Suprapubic skin (tissue), 4 donors: ENCODE measurements at places on chromosomes 7 and 10.

DNA sequence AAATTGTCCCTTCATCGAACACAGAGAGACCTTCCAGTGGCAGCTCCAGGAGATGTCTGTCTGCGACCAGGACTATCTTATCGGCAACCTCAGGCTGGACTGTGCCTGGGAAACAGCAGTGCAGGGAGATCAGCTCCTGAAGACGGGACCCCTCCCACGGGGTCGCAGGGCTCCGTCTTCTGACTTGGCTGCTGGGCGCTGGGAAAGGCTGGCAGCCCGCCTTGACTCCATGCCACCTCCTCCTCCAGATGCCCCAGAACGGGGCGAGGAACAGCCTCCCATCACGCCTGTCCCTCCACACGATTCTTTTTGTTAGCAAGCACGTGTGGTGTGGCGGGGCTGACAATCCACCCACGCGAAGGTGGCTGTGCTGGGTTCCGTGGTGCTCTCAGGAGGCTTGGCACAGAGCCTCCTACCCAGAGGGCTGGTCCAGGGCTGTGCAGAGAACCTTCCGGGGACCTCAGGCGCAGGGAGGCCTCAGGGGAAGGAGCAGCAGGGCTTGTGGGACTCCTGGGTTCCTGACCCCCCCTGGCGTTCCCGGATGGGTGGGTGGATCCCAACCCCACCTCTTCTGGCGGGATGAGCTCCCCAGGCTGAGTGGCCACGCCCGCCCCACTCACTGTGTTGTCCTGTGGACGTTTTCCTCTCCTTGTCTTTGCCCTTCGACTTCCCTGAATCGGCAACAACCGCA, 47.6 kb upstream of the NKX6-2 start:
- DNase-seq, result no peak

DNA sequence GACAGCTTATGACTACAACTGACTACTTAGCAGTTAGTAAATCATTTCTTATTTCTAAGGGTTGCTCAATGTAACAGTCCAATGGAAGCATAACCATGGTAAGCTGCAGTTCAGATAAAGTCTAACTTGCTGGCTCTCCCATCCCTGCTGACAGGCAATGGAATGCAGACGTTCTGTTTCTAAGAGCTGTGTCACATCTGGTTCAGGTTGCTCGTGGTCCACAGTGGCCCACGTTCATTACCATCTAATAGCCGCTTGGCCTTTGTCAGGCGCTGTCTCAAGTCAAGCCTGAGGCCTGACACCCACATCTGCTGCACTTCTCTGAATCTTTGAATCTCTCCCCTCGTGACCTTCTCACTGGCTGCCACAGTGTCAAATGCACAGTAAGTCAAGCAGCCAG, 240.8 kb downstream of the FGFR2 start:
- no peak for DNase-seq

- no peak for DNase-seq
Measured at GRCh38 chr10:8235253-8236027, 181.0 kb downstream of the GATA3 start.

DNA sequence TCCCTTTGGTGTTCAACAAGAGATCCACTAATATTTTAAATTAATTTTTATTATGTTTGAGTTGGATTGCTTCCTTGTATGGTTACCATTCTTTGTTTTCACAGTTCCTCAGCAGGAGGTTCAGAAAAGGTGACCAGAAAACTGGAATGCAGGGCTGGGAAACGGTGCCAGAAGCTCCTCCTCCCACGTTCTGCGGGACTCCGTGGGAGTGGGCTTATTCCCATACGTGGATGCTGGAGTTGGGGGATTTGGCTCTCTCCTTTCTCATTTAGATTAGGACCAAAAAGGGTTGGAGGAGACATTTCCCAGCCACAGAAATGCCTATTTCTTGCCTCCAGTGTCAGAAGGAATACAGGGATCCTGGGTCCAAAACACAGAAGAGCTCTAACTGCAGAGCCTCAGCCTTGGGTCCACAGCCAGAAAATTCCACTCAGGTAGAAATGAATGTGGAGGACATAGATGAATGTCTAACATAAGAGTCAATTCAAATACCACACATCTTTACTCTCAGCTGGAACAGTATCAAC, 56.0 kb downstream of the SORBS1 start:
- no peak for DNase-seq

- no peak for DNase-seq
Measured at GRCh38 chr10:29554660-29555059, 80.1 kb downstream of the SVIL start.

- DNase-seq, result no peak
Measured at GRCh38 chr7:4172883-4173282, 509.2 kb upstream of the FOXK1 start.
